ENCODE measurements at places on chromosomes 7 and 10. TPM values are rescaled to one million over a fixed set of nuclear protein-coding genes. Genes with fewer than 3 reads are reported as not detected.

DNA sequence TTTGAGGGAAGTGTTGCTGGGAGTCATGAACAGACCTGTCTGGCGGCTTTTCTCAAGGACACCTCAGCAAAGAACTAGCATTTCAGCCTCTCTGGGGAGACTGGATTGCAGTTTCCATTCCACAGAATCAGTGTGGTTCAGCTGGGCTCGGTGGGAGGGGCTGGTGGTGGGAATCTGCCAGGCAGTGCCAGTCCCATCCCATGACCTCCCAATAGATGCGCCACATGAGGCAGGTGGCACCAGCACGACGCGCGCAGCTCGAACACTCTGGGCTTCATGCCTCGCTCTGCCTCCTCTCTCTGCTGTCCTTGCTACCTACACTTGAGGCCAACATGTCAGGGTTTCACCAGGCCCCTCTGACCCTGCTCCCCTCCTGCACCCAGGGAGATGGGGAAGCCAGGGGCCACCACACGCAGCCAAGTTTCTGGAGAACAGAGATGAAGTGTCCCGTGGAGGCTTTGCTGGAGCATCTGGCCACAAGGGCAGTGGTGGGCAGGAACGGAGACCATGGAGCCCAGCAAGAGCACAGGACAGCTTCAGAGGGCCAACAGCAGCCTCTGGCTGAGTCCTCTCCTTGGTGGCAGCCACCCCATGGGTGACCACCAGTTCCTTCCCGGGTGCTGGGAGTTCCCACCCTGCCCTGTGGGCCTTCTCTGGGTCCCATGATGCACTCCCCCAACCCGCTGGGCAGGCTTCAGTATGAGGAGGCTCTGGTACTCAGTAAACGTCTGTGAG, 2.3 kb downstream of the NACAD start:
- peak; percentile 54 for DNase-seq

DNA sequence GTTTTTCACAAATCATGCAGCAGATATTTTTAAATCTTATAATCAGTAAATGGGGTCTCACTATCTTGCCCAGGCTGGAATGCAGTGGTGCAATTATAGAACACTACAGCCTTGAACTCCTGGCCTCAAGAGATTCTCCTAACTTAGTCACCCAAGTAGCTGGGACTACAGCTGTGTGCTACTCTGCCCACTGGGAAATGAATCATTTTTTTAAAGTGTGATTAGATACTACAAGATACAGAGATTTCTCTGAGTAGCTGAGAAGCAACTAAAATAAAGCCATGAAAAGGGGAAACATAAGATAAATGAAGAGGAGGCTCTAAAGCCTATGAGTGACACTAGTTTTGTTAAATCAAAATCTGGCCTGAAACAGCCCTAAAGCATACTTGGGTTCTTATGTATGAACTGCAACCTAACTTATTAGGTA, 119.7 kb downstream of the JMJD1C start:
- DNase-seq, result no peak

DNA sequence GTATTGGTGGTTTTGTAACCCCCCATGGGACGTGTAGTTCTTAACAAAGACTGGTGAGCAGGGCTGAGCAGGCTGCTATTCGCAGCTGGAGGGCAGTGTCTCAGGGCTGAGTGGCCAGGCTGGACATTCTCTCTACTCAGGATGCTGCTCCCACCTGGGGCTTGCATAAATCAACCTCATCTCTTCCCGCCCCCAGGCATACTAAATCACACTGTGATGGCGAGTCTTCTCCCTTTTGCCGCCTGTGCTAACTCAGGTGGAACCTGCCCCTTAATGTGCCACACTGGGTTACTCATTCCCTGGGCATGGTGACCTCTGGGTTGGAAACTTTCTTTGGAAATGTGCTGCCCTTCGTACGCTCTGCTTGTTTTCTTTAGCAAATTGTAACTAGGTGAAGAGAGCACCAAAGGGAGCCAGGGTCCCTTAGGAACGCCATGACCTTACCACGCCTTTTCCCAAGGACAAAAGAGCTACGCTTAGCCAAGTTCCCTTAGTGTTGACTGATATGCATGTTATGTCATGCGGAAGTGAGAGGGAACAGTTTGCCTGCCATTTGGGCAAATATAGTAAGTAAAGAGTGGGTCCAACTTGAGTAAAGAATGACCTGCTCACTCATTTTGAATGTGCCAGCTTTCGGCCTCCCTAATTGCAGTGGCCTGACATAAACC, 40.4 kb upstream of the COBL start:
- DNase-seq, result no peak

DNA sequence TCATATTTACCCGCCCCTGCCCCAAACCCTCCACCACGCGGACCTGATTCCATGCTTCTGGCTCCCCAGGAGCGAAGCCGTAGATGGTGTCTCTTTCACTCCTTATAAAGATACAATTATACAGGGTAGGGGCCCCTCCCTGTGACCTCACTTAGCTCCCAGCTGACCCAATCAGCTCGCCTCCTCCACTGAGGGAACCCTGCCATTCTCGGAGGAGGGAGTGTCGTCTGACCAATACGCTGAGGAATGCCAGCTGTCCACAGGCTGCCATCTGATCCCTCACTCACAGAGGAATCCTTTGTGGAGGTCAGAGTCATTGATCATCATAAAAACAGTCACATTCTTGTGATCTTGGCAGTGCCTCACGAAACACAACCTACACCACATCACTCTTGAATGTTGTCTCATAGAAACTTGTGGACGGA, 67.5 kb upstream of the INSIG1 start:
- peak; percentile 65 for DNase-seq

- DNase-seq, result no peak
These were observed 116.6 kb downstream of the ADCY1 start for GRCh38 chr7:45690762-45691150.

DNA sequence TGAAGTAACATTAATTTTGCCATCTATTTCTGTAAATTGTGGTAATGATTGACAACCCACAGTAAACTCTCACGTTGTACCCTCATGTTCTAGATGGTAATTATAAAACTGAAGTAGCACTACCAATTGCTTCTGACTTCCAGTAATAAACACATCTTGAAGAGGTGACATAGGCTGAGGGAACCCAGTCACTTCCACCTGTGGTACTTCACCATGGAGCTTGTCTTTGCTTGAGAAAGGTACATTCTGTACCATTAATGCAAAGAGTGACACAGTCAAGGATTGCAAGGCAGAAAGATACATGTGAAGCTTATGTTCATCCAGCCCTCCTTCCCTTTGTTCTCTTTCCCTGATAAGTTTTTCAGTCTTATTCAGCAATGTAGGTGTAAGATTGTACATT, 11.2 kb downstream of the CAPZA2 start:
- no peak for DNase-seq

- DNase-seq, result peak; percentile 81
These were observed 51.9 kb downstream of the DENND11 start for GRCh38 chr7:141649865-141650634.

GRCh38 chr10:71748671-71749191, 24.6 kb downstream of the VSIR start:
- DNase-seq, result peak; percentile 86

- peak; percentile 21 for DNase-seq
These were observed 18.5 kb upstream of the CHCHD1 start for GRCh38 chr10:73763343-73763742.

Gene TMEM72
- total RNA-seq, result not detected

DNA sequence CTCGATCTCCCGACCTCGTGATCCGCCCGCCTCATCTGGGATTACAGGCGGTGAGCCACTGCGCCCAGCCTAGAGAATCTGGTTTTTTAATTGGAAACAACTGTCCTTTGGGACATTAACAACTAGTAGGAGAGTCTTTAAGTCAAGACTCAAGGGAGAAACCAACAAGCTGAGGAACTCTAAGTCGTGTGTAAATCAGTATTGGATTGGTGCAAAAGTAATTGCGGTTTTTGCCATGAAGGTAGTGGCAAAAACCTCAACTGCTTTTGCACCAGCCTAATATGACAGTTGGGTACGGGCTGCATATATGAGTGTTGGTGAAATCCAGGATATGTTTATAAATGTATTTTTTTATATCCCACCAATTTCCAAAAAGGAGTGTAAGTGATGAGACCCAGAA, 113.9 kb upstream of the PLXNA4 start:
- no peak for DNase-seq

GRCh38 chr7:93873998-93874574, 16.5 kb downstream of the TFPI2 start:
- DNase-seq, result no peak

- DNase-seq, result no peak
These were observed 423 bp downstream of the LSM5 start for GRCh38 chr7:32489788-32490126.

GRCh38 chr10:90777621-90778020, 80.2 kb downstream of the HTR7 start:
- DNase-seq, result no peak

DNA sequence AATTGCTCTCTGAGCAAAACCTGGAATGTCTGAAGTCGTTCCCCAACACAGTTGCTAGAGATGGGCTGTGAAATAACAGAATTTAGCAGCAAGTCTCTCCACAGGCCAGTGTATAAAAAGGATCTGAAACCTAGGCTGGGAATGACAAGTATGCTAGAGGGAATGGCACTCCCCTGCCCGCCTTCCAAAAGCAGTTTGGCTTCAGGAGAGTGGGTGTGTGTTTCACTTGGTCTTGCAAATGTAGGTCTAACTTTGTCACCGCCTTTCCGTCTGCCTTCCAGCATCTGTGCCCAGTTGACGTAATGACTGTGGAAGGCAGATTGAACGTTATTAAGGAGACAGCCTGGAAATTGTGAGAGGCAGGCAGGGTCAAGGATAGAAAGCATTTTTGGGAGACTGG, 18.0 kb upstream of the MTURN start:
- no peak for DNase-seq

DNA sequence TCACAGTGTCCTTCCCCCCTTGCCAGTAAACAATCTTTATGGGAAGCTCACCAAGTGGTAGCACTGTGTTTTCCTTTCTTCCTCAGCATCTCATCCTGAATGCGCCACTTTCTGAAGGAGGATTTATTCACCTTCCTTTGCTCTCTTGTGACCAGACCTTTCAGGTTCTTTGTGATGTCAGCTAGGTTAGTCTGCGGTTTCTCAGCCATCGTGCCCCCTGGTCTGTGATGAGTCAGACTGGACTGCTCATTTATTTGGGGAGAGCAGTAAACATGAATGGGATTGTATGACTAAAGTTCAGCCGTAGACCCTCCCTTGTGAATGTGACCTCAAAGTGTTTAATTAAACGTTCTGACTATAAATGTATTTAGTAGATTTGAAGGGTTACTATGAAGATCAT, 235.1 kb upstream of the CELF2 start:
- DNase-seq, result no peak

Gene TMEM273
- 8.7 TPM for total RNA-seq

- no peak for DNase-seq
These were observed 131.0 kb downstream of the CXCL12 start for GRCh38 chr10:44253769-44254462.

- DNase-seq, result no peak
These were observed 288.9 kb downstream of the KCNMA1 start for GRCh38 chr10:77348751-77349150.

DNA sequence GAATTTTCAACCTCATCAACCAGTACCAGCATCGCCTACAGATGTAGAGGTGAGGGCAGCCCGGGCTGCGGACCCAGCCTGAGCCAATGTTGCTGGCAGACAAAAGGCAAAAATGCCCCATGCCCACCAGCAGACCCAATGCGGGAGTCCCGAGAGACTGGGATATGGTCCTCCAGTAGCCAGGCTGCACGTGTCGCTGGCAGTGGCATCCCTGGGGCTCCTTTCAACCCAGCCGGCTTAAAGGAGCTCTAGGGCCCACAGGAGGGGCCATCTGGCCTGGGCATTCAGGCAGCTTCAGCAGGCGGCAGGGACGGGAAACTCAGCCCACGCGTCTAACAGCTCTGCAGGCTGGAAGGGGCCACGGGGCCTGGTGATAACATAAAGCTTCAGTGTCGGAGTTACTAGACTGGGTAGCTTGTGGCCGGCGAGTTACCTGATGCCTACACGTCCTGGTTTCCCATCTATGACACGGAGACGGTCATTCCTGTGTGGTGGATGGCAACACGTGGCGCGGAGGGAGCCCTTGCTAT, 70.7 kb downstream of the PROSER2 start:
- DNase-seq, result no peak

DNA sequence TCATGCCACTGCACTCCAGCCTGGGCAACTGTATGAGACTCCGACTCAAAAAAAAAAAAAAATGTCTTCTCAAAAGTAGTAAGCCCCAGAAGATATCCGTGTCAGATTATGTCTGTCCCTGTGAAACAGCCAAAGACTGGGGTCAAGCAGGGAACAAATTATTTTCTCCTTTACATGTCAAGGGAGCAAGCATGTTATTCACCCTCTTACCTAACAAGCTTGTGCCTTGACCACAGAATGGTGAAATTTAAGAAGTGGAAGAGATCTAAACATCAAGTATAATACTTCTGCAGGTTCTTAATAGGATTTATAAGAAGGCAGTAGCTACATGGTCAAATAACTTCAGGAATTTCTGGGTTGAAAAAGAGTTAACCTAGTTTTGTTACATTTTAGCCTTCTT, 187.9 kb downstream of the ZNF365 start:
- no peak for DNase-seq

Gene SPACDR
- total RNA-seq, result not detected

DNA sequence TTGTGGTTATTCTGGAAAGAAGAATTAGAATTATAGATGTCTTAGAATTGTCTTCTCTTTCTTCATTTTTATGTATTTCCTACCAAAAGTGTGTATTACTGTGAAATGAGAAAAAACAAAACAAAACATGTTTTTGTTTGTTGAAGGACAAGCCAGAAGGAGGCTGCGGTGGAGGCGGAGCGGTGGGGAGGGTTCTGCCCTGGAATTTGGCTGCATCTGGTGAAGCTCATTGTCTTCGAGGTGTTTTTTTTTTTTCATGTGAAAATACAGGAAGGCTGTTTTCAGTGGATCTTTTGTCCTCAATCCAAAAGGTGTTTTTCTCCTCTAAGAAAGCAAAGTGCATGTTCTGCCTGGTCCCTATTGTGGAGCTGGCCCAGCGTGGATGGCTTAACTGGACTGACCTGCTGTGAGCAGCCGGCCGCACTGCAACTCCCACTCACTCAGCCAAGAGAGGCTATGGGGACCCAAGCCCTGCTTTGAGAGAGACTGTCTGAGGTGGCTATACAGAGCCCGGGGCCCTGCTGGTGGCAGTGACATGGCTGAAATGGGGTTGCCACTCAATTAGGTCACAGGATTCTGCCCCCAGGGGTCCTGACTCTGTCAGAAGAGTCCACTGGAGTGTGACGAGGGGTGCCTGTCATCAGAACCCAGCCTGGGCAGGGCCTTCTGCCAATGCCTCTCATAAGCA, 184.9 kb upstream of the MKI67 start:
- DNase-seq, result no peak
